ENCODE measurements at places on chromosomes 1 and 21. TPM values are rescaled to one million over a fixed set of nuclear protein-coding genes. Genes with fewer than 3 reads are reported as not detected.
A peak's percentile ranks its signal among the peaks of the same experiment; 100 is the strongest.

DNA sequence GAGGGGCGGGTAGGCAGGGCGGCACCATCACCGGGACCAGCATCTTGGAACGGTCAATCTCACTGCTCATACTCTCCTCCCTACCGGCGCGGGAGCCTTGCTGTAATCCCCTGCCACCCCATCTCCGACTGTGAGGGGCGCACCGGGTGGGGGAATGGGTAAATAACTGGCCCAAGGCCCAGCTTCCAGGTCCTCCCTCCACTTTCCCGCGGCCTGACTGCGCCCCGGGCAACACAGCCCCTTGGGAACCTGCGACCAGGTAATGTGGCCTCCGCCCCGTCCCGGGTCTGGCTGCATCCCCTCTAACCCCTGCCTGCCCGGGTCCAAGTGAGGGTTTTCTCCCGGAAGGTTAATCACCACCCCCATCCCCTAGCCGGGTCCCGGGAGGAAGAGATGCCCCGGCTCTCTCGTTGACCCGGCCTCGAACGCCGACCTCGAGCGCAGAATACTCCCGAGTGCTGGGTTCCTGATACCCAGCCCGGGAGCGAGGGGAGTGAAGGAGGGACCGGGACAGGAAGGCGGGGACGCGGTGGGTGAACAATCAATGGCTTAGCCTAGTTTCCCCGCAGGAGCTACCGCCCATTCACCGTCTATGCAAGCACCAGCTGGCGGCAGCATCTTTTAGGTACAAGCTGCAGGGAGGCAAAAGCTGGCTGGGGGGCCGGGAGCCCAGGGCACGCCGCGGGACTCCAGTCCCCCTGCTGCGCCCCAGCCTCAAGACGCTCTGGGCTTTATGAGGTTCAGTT, 5.9 kb upstream of the LHX9 start:
- peaks cover 2% of the 10 kb centered on the region for H3K36me3 ChIP-seq
- no peak for DNase-seq
- peaks cover 48% of the 10 kb centered on the region for H3K4me1 ChIP-seq
- peak overlapping the region; percentile 91 for H3K4me3 ChIP-seq

DNA sequence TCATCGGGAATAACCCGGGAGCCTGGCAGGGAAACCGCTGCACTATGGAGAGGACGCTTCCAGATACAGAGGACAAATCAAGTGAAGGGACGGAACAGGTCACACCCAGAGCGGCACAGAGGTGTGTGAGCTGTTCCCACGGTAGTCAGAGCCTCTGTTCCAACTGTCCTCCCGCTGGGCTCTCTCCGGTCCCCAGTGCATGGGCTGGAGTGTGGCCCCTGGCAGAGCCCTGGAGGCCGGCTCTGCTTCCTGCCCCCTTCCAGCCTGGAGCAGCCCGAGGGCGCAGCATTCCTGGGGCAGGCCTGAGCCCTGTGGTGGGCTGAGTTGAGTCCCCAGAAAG, 11.9 kb upstream of the ZBTB21 start:
- H3K27ac ChIP-seq = no peak overlapping the region
- peaks cover 3% of the 10 kb centered on the region for H3K36me3 ChIP-seq
- H3K4me3 ChIP-seq = no peak overlapping the region
- H3K4me1 ChIP-seq = peaks cover 9% of the 10 kb centered on the region
- DNase-seq = no peak

DNA sequence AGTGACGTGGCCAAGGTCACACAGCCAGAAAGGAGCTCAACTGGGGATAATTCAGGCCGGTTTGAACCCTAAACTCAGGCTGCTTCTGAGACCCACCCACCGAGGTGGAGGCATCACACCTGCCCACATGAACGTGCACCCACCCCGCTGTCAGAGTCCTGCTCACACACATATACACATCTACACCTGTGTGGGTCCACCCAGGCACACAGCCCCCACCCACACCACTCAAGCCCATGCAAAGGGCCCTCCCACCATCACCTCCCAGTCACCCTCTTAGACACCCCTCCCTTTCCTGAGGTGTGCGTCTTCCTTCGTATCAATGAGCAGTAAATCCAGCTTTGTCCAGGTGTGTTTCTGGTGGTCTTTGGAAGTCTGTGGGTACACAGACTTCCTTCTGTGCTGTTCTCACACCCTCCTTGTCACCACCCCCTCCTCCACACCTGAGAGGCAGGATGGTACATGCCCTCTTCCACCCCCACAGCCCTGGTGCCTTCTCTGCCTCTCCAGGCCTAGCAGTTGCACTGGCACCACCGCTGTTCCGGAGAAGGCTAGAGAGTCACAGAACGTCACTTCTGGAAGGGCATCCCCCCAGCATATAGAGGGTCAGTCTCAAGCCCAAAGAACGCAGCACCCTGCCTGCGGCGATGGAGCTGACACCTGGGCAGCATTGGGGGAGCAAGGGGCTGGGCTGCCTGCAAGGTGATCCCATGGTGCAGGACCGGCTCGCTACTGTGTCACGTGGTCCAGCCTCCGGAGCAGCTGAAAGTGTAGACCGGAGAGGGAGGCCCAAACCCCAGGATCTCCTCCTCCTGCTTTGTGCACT, 18.9 kb upstream of the FAM131C start:
- H3K4me3 ChIP-seq = no peak overlapping the region
- no peak overlapping the region for H3K27ac ChIP-seq
- no peaks in the 10 kb centered on the region for H3K36me3 ChIP-seq
- peaks cover 25% of the 10 kb centered on the region for H3K27me3 ChIP-seq
- peaks cover 9% of the 10 kb centered on the region for H3K4me1 ChIP-seq

GRCh38 chr1:151060007-151060656, at the start of gene MLLT11:
MLLT11 (plus strand) TSS chr1:151060397; CDS start chr1:151067225, 6,828 bp downstream.
- no peaks in the 10 kb centered on the region for H3K27me3 ChIP-seq
- peak within 1 kb of the TSS; percentile 99 for H3K27ac ChIP-seq
- H3K4me3 ChIP-seq = peak within 1 kb of the TSS; percentile 98
- DNase-seq = no peak
- H3K4me1 ChIP-seq = peaks cover 46% of the 10 kb centered on the region

DNA sequence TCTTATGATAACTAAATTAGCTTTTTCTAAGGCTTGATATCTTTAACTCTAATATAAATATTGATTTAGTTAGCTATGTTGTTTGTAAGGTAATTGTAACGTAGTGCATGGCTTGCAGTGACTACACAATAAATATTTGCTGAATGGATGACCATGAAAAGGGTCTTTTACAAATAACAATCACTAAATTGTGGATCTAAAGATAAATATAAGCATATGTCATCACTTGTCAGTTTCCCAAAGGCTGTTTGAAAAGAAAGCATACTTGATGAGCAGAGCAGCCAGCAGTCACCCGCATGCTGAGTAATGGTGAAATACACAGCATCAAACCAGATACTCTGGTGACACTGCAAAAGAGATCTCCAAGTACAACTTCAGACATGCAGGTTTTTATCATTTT, 92.5 kb upstream of the FMN2 start:
- H3K27ac ChIP-seq = no peak overlapping the region
- H3K27me3 ChIP-seq = peaks cover 61% of the 10 kb centered on the region
- peaks cover 5% of the 10 kb centered on the region for H3K4me1 ChIP-seq
- H3K4me3 ChIP-seq = no peak overlapping the region
- DNase-seq = no peak

GRCh38 chr1:22607154-22607553, 29.3 kb upstream of the C1QA start:
- peaks cover 58% of the 10 kb centered on the region for H3K27me3 ChIP-seq
- H3K4me1 ChIP-seq = no peaks in the 10 kb centered on the region
- H3K36me3 ChIP-seq = no peaks in the 10 kb centered on the region
- no peak overlapping the region for H3K4me3 ChIP-seq

GRCh38 chr1:244062156-244062725, 11.2 kb downstream of the ZBTB18 start:
- H3K27ac ChIP-seq = no peak overlapping the region
- H3K4me1 ChIP-seq = no peaks in the 10 kb centered on the region
- no peak for DNase-seq
- H3K4me3 ChIP-seq = no peak overlapping the region

Gene PDPN
- total RNA-seq = not detected

Gene FOXD3
- not detected for total RNA-seq

Gene IFI16
- total RNA-seq = 82.8 TPM

Gene VN1R5
- not detected for total RNA-seq

Gene HOOK1
- 13.8 TPM for total RNA-seq

Gene WRAP73
- total RNA-seq = 24.8 TPM
